KG1 (cell line): ENCODE measurements at places on chromosomes 2 and 18.

DNA sequence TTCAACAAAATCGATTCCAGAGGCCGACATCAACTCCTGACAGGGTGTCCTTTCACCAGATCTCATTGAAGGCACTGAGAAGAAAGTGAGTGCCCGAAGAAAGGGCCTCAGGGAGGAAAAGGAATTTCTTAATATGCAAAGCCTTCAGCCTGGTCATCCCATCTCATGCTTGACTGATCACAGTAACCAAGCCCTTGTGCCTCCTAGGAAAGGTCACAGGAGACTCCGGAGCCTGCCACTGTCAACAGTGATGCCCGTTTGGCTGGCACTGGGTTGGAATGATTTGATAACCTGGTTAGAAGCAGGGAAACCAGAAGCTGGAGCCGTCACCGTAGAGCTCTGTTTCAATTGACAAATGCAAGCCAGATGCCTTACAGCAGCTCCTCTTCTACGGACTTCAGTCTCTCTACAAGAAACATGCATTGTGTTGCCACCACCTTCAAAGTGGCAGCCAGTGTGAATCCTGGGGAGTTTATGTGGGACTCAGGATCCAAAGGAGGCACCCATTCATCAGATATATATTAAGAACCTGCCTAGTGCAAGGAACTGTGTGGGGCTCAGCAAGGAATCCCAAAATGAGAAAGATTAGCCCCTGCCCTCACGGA is 24.6 kb downstream of the COX7A2L start:
- DNase-seq: no peak

- DNase-seq: no peak
Observed at GRCh38 chr2:3486047-3487027, 33.0 kb downstream of the ADI1 start.

DNA sequence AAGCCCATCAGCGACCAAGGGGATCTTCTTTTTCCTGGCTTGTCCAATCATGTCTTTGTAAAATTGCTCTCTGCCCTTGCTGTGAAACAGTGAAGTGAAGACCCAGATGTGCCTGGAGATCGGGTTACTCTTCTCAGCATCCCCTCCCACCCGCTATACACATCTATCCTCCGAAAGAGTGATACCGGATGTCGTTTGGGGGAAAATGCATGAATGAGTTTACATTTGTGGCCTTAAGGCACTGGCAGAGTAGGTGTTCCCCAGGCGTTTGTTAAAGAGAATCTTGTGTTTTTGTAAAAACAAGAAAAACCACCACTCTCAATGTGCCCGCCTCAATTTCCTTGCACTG is 528.3 kb downstream of the CMPK2 start:
- no peak for DNase-seq

DNA sequence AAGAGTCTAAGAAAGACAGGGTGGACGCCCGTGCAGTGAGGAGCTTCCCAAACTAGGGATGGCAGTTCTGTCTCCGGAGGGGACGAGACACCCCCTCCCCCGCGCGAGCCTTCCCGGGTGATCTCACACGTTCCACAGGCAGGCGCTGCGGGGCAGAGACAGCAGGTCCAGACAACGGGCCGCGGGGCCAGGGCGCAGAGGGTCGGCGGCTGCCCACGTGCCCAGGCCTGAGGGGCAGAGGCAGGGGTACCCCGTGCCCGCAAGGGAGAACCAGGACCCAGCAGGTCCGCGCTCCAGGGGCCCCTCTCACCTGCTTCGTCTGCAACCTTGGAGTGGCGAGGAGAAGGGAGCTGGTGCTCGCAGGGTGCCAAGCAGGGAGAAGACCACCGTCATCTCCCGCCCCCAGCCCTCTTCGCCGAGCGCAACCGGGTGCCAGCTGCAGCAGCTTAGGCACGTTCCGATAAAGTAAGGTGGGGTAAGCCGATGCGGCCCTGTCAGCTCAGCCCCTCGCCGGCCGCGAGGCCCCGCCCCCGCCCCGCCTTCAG is at the start of gene GPR155:
TSS of gene GPR155 (minus strand) at position 467 of the 545 bp plus-strand sequence. CDS start 5,073 bp downstream, outside the sequence.
- DNase-seq: peak; percentile 47

DNA sequence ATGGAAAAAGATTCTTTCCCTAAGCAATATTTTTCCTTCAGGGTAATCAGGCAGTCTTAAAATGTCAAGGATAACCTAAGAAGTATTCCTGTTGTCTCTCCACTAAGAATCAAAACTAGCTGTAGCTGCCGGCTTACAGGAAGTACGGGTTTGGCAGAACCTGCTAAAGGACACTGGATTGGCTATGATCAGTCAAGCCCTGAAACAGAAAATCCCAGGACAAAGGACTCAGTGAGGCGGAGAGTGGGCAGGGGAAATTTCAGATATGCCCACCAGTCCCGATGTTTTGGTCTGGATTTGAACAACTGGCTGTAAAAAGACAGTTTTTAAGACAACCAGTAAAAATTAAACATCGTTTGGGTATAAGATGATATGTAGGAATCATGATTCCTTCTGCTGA is 155.7 kb downstream of the HDAC4 start:
- DNase-seq: no peak

DNA sequence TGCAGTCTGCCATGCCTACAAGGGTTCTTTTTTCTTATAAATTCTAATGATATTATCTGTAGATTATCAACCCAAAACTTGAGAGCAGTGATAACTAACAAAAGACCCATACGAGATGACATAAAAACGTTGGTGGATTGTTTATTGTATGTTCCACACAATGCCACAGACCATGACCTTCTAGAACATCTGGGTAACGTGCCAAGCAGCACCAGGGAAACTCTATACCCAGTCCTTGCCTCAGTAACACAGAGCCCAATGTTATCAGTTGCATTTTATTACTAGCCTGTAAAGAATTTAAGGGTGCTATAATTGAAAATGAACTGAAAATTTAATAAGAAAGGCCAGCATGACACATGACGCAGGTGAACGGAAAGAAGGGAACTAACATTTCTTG is 99.1 kb upstream of the UGP2 start:
- no peak for DNase-seq

DNA sequence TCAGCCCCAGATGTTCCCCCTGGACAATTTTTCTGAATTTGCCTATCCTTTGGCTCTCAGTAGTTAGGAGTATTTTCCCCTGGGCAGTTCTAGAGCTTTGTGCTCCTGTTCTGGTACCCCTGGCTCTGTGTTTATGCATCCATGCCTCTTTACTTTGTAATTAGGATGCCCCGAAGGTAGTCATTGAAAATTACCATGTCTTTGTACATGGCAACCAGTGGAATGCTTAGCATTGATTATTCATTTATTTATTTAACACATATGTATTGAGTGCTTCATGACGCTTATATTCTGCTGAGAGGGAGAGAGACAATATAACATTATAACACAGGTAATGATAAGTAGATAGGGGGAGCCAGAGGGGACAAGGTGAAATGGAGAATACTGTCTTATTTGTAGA is 346.5 kb downstream of the PARD3B start:
- no peak for DNase-seq

- DNase-seq: no peak
Observed at GRCh38 chr2:188629753-188630527, 338.3 kb downstream of the GULP1 start.

DNA sequence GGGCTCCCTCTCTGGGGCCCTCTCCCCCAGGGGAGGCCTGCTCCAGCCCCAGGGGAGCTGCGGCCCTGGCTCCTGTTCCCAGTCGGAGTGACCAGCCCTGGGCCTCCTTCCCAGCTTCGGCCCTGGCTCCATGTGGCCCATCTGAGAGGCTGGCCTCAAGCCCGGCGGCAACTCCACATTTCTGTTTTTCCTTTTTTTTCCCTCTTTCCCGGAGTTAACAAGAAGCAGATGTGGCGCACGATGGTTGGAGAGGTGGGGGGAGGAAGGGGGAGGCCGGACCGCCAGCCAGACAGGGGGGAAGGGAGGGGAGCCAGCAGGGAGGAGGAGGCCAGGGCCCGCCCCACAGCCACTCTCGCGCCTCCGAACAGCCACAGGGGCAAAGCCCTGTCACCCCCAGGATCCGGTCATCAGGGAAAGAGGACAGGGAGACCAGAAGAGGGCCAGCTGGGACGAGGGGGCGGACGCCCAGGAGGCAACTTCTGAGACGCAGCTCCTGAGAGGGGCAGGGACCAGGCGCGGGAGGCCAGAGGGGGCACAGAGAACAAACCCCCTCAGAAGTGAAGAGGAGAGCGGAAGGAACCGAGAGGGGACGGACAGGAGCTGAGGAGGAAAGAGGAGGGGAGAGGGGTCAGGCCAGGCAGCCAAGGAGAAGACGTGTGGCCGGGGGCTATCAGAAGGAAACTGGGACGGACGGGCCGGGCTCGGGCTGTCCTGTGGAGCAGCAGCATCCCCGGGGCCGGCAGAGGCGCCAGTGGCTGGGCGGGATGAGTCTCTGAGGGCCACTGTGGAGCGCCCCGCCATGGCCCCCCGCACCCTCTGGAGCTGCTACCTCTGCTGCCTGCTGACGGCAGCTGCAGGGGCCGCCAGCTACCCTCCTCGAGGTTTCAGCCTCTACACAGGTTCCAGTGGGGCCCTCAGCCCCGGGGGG is at the start of gene EMILIN1:
TSS of gene EMILIN1 (plus strand) at position 349 of the 928 bp plus-strand sequence. CDS start at position 800, 451 bp downstream.
- DNase-seq: no peak

DNA sequence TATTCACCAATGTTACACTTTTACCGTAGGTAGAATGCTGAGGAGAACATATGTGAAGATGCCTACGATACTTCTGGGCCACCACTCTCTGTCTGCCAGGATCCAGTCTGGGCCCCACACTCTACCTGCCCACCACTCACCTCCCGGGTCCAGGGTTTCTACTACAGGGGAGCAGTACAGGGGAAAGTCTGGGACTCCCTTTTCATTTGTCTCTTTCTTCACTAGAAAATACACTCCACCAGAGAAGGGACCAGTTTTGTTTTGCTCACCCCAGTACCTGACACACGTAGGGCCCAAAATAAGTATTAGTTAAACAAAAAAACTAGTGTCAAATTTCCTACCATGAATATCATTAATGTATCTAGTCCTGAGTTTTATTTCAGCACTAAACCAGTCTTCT is 21.1 kb downstream of the KANSL3 start:
- no peak for DNase-seq

DNA sequence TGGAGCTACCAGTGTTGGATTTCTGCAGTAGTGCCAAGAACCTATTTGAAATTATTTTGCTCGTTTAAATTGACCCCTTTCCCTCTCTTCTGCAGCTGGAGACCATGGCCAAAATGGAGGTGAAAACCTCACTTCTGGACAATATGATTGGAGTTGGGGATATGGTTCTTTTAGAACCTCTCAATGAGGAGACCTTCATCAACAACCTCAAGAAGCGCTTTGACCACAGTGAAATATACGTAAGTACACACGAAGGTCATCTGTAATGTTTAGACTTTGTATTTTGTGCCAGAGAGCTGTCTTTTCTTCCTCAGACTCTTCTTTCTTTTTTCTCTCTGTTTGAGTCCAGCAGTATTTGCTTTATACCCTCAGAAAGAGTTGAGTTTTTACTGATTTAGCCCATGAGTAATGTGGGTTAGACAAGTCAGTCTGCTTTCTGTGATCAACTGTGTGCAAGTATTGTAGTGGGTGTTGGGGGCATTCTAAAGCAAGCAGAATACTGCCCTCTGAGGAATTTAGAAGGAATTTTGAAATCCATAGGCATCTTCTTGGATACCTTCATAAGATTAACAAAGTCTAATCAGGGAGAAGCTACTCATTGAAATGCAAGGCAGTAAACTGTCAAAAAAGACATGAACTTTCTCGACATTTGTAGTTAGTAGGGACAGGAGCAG is 31.7 kb downstream of the MYO1B start:
- no peak for DNase-seq

DNA sequence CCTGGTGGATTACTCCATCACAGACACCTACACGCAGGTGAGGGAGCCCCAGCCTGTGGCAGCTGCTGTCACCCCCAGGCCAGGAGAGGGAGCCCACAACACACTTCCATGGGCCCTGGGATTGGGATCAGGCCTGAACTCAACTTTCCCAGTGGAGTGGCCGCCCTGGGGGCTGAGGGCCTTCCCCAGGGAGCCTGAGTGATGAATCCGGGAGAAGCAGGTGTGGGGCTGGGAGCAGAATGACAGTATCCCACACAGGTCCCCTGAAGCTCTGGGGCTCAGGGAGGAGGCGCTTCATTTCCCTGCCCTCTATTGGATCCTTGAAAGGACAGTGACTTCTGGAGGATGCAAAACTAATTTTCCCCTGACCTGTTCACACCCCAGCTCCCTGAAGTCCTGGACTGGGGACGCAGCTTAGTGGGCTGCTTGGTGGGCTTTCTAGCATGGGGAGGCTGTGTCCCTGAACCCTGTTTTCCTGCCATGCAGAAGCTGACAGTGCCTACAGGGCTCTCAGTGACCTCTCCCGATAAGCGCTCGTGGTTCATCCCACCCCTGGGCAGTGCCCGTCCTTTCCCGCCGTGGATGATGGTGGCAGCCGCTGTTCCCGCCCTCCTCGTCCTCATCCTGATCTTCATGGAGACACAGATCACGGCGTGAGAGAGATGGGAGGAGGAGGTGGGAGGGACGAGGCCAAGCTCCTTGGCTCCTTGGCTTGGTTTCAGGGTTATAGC is 11.0 kb downstream of the SLC4A3 start:
- DNase-seq: no peak

- no peak for DNase-seq
Observed at GRCh38 chr2:207289295-207290018, 123.7 kb upstream of the KLF7 start.

GRCh38 chr2:222730366-222730999 is 59.0 kb downstream of the MOGAT1 start:
- DNase-seq: no peak

DNA sequence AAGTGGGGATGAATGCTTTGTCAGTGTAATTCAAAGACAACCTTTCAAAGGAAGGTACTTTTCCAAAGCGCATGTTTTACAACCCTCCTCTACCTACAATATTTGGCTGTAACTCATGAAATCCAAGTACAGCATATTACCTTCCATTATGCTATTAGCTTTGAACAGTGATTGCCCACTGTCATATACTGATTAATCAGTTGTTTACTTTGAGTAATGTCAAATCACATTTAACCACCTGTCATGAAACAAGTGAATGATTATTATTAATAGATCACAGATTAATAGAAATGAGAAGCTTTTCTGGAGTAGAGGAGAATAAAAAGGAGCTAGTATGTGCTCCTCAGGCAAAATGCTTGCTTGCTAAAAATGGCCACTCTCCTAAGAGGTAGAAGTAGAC is 150.5 kb upstream of the SMAD7 start:
- DNase-seq: no peak

GRCh38 chr2:64283641-64284361 is 139.6 kb upstream of the PELI1 start:
- no peak for DNase-seq

- DNase-seq: no peak
Observed at GRCh38 chr18:906416-907114, 1.9 kb downstream of the ADCYAP1 start.

GRCh38 chr2:168089200-168089599 is 158.2 kb downstream of the STK39 start:
- DNase-seq: no peak

DNA sequence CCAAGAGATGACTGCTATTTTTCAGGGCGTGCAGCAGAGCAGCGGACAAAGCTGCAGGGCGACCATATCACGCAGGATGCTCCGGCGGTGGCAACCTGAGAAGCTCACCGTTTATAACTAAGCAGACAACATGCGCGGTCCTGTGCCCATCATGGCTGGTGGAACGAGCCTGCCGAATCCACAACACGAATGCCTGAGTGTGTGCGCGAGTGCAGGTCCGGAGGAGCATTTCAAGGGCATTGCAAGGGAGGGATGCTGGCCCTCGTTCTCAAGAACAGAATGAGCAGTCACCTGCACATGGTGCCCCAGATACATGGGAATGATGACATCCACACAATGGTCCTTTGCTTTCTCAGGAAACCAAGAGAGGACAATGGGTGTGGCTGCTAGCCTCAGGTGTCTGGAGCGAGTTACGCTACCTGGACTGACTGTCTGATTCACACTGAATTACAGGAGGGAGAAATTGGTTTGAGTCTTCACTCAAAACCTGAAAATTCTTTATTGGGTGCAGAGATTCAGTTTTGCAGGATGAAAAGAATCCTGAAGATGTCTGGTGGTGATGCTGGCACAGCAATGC is 39.8 kb downstream of the TBC1D8 start:
- no peak for DNase-seq
